ENCODE measurements at places on chromosomes 11 and 22. TPM values are rescaled to one million over a fixed set of nuclear protein-coding genes. Genes with fewer than 3 reads are reported as not detected.

GRCh38 chr11:74749965-74750296 lies 1.3 kb downstream of the RNF169 start:
- DNase-seq, result no peak

GRCh38 chr11:129280027-129280811 lies 88.1 kb upstream of the ARHGAP32 start:
- DNase-seq, result no peak

GRCh38 chr22:28907311-28908008 lies 24.1 kb downstream of the ZNRF3 start:
- no peak for DNase-seq

The RFPL2 gene
- total RNA-seq, result not detected

The SCGB1D2 gene
- total RNA-seq, result not detected

DNA sequence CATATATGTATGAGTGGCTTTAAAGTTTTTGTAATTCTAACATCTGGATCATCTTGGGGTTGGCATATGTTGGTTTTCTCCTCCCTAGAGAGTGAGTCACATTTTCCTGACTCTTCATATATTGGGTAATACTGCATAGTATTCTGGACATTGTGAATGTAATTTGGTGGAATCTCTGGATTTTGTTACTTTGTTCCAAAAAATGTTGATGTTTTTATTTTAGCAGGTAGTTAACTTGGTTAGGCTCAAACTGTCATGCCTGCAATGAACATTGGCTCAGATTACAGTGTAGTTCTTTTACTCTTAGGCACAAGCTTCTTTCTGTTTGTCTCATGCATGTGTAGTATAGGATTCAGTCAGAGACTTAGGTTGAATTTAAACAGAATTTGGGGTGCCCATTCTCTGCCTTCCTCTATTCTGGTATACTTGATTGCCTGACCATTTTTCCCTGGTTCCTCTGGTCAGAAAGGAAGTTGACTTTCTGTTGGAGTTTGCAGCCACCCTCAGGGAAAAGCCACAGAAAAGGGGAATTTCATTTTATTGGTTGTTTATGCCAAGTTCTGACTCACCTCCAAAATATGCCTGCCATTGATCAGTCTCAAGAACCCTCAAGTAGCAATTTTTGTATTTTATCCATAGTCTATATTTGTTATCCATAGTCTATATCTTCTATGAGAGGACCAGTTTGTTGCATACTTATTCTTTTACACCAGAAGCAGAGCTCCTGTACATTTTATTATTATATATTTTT lies 151.7 kb downstream of the UVRAG start:
- DNase-seq, result peak; percentile 80

- DNase-seq, result no peak
Measured at GRCh38 chr11:73203790-73204189, 14.3 kb upstream of the P2RY2 start.

DNA sequence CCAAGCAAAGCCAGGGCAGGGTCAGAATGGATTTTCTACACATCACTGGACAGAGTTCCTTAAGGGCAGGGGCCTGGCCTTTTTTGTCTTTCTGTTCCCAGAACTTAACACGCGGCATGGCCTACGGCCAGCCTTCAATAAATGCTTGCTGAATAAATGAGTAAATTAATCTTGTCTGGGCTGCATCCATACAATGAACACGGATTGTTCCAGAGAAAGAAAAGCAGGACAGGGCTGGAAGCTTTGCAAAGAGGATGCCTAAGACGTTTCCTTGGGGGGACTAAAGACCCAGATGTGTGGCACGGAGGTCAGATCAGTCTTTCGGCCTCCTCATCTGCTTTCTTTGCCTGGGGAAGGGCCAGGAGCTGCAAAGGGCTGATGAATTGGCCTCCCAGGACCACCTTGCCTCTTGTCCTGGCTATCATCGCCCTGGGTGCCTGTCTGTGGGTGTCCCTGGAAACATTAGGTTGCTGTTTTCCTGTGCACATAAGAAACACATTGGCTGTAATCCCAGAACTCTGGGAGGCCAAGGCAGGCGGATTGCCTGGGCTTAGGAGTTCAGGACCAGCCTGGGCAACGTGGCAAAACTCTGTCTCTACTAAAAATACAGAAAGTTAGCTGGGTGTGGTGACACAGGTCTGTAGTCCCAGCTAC lies 20.8 kb upstream of the RFPL3 start:
- no peak for DNase-seq

- no peak for DNase-seq
Measured at GRCh38 chr11:107623183-107623582, 32.2 kb downstream of the ELMOD1 start.

The ELFN2 gene
- total RNA-seq, result under 0.01 TPM

The OR4A47 gene
- total RNA-seq, result not detected

The CHST1 gene
- total RNA-seq, result 15.7 TPM

The SSTR3 gene
- not detected for total RNA-seq

DNA sequence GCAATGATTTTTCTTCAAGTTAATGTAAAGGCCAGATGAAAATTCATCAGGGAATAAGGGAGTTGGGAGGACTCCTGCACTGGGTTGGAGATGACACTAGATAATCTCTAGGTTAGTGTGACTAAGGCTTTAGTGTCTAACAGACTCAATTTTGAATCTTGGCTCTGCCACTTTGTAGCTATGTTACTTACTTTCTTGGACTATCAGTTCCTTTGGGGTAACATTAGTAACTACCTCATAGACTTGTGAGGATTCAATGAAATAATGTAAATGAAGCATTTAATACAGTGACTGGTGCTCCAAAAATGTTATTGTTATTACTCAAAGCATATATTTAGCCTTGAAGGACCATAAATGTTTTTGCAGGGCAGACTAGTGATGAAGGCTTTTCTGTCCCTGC lies 9.6 kb upstream of the CCDC89 start:
- no peak for DNase-seq

DNA sequence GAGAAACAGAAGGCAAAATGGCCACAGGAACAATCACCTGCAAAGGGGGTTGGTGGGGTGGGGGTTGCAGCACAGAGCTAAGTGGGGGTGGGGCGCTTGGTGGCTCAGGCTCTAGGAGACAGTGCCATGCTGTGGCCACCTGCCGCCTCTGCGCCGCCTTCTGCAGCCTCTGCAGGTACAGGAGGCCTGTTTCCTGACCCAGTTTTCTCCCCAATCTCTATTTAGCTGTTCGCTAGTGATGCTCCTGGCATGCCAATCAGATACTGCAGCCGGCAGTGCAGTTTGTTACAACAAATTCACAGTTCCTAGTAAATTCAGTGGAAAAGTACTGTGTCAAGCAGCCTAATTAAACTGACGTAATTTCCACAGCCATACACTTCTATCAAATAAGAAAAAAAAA lies 106.4 kb downstream of the SERGEF start:
- DNase-seq, result peak; percentile 25

- DNase-seq, result no peak
Measured at GRCh38 chr22:20427104-20427944, 10.3 kb downstream of the SCARF2 start.

The MFRP gene
- not detected for total RNA-seq

The BTBD10 gene
- 140 TPM for total RNA-seq

GRCh38 chr11:28289444-28289843 lies 181.3 kb downstream of the METTL15 start:
- no peak for DNase-seq

The MRGPRX3 gene
- total RNA-seq, result not detected

GRCh38 chr11:130390071-130390758 lies 38.2 kb downstream of the ADAMTS8 start:
- peak; percentile 37 for DNase-seq

- no peak for DNase-seq
Measured at GRCh38 chr11:78828676-78829075, 254.0 kb upstream of the NARS2 start.

- DNase-seq, result no peak
Measured at GRCh38 chr11:10441652-10442503, 13.2 kb upstream of the AMPD3 start.
